NCI-H1436 treated with DMSO at 0.1 percent for 48 hours (cell line): ENCODE measurements at places on chromosomes 6 and 20.

DNA sequence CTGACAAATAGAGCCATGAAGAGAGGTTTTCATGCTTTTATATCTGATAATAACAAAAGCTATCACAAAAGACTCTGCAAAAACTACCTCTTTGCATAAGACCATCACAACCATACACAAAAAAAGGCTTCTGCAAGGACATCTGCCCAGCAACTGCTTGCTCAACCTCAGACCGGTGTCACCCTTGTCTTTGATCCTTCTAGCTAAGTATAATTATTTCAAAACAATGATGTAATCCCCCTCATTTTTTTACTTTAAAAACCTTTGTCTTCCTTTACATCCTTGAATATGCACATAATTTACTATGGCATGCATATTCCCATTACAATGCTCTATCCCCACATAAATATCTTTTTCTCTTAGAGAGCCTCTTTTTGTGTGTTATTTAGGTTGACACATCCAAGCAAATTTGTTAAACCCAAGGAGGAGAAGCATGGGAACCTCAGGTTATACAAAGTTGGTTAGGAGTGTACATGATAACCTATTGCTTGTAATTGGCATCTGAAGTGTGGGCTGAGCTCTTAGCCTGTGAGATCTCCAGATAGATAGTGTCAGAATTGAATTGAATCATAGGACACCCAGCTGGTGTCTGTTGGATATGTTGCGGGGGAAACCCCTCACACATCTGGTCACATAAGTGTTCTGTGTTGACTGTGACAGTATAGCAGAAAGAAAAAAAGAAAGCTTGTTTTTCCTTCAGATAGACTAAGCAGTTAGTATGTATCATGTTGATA, 20.7 kb upstream of the CGA start:
- DNase-seq = no peak

DNA sequence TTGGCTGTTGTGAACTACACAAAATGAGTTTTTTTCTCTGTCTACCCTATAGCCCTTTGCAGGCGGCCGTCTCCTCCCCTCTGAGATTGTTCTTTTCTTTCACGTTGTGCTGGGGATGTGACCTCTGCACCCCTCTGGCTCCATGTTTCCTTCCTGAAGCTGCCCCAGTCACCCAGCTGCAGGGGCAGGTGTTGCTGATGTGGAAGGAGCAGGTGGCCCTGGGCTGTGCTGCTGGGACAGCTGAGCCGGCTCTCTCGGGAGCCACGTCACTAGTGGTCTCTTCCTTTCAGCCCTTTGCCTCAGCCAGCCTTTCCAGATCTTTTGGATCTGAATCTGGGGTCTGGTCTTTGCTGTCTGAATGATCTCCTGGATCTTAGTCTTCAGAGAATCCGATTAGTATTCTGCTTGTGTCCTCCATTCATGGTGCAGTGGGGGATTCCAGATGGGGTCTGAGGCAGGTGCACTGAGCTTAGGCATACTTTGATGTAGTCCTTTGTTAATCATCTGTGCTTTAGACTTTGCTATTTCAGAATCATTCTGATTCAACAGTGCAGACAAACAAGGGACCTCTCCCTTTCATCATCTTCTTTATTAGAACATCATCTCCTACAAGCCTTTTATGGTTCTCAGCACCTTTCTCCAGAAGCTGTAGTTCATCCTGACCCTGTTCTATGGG, 31.4 kb downstream of the TMEM181 start:
- DNase-seq = no peak

DNA sequence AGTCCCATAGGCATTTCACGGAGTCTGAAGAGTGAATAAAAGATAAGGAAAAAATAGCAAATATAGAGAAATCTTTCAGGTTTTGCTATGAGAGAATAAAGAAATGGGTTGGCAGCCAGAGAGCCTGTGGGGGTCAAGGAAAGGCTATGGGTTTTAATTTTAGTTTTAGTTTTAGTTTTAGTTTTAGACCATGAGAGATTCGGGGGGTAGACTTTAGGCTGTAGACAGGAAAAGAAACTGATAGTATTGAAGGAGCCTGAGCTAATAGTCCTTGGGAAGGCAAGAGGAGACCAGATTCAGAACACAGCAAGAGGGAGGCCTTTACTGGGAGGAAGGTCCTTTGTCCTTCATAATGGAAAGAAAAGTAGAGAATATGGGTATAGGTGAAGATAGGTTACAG, 19.3 kb downstream of the DOP1A start:
- no peak for DNase-seq

- DNase-seq = no peak
Observed at GRCh38 chr6:161233986-161234661, 39.7 kb downstream of the AGPAT4 start.

GRCh38 chr6:27178407-27178730, 69.1 kb upstream of the PRSS16 start:
- DNase-seq = no peak

DNA sequence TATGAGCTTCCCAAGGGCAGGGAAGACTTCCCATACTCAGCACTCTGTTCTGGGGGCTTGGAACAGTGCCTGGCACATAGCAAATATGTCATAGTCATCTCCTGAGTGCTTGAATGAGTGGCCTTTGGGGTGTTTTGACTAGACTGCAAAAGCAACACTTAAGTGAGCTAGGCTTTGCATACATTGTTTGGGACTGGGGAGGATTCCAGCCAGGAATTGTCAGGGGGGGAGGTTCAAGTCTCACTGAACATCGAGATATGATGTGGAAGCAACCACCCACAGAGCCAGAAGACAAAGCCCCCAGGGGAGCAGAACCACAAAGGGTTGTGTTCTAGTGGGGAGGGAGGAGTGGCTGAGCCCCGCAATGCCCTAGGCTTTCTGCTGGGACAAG, 98.4 kb downstream of the SYCP2 start:
- DNase-seq = no peak

DNA sequence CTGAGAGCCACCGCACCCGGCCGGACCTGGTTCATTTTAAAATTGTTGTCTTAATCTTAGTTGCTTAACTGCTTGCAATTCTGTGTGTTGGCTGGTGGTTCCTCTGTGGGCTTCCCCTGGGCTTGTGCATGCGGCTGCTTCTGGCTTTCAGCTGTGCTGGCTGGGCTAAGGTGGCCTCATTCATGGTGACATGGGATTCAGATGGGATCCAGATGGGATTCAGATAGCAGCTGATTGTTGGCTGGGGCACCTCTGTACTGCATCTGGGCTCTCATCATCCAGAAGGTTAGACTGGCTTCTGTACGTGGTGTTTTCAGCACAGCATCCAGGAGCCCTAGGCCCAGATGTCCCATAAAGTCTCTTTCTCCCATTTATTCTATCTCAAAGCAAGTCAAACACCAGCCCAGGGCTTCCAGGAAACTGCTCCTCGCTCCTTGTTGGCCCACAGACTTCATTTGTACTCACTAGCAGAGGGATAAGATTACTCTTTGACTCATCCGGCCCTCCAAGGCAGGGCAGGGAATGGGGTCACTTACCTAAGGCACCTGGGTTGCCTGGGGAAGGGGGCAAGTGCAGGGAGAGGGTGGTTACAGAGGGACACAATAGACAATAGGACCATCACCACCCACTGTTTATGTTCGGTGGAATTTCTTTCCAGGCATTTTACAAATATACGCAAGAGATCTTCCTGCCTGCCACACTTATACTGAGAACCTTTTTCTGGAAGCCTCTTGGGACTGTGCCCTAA, 10.2 kb upstream of the PEDS1 start:
- no peak for DNase-seq
